ENCODE measurements at places on chromosomes 2 and 18. TPM values are rescaled to one million over a fixed set of nuclear protein-coding genes. Genes with fewer than 3 reads are reported as not detected.

- no peaks in the 10 kb centered on the region for H3K36me3 ChIP-seq
- H3K4me1 ChIP-seq: no peaks in the 10 kb centered on the region
- no peak overlapping the region for H3K4me3 ChIP-seq
- H3K27ac ChIP-seq: no peak overlapping the region
Measured at GRCh38 chr2:177636672-177637071, 244.1 kb downstream of the AGPS start.

- no peaks in the 10 kb centered on the region for H3K27me3 ChIP-seq
- no peaks in the 10 kb centered on the region for H3K36me3 ChIP-seq
- no peak for DNase-seq
Measured at GRCh38 chr2:130183512-130184373, 1.7 kb downstream of the MZT2B start.

DNA sequence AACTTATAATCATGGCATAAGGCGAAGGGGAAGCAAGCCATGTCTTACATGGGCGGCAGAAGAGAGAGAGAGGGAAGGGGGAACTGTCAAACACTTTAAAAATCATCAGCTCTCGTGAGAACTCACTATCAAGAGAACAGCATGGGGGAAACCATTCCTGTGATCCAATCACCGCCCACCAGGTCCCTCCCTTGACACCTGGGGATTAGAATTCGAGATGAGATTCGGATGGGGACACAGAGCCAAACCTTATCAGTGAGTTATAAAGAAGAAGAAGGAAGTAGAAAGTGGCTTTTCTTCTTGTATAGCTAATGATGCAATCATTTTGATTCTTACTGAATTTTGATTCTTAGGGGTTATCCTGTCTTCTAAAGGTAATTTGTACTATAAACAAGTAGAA, 51.4 kb downstream of the SMCHD1 start:
- H3K27ac ChIP-seq: no peak overlapping the region
- no peak for DNase-seq
- no peak overlapping the region for H3K4me3 ChIP-seq
- H3K4me1 ChIP-seq: no peaks in the 10 kb centered on the region
- peaks cover 50% of the 10 kb centered on the region for H3K36me3 ChIP-seq
- H3K27me3 ChIP-seq: no peaks in the 10 kb centered on the region

Gene RIT2
- not detected for total RNA-seq
